ENCODE measurements at places on chromosomes 1 and 21.

- DNase-seq, result no peak
Observed at GRCh38 chr1:159914252-159915018, 10.9 kb downstream of the TAGLN2 start.

DNA sequence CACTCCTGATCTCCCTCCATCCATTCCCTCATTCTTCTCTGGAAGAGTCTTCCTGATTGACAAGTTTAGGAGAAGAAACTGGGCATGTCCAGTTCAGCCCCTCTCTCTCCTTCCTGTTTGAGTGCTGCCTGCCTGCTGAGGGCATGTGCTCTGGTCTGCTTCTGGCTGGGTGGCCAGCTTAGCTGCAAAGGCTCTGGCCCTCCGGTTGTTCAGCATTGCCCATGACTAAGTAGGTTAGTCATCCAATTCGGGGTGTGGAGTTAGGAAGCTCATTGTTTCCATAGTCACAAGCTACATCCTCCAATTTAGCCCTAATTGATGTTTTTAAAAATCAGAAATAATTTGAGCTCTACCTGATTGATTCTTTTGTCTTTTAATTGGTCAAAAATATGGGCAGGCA, 25.6 kb upstream of the PLA2G2E start:
- DNase-seq, result no peak

DNA sequence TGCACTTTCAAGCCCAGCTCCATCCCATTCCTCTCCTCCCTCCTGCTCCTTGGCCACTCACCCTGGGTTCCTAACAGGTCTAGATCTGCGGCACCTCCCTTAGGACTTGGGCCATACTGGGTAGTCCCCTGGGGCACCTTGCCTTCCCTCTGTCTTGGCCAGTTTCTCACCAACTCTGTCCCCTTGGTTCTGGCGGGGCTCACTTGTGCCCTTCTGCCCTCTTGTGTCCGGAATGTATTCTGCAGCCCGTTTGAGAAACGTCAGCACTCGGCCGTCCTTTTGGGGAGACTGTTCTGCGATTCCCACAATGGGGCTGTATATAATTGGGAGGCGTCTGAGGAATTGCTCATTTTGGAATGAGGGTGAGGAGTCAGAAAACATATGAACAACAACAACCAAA, 162.4 kb downstream of the ZSCAN20 start:
- DNase-seq, result peak; percentile 66

DNA sequence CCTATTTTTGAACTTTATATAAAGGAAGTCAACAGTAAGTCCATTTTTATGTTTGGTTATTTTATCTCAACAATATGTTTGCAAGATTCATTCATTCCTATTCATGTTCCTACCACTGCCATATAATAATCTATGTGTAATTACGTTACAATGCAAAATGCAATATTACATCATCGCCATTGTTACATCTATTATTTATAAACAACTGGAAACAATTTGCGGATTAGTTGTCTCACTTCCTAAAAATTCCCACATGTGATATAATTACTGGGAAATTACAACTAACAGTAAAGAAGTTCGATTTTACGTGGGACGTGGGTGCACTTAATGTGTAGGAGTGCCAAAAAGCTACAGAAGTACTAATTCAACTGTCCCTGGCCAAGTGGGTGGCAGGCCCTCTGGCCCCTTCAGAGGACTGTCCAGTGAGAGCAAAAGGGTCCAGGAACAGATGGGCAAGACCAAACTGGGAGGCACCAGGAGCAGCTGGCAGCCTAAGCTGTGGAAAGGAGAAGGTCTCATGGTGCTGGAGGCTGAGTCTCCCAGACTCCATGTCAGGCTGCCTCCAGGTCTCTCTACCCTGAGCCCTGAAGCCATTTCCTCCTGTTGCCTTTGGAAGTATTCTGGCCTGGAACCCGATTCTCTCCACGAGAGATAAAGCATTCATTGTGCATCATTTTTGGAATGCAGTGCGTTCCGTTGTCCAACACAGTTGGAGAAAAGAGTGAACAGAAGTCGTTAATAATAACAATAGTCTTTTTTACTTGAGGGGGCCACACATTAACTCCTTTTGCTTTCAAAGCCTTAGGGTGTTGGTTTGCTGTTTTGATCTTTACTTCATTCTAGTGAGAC, 42.9 kb downstream of the TNNT2 start:
- no peak for DNase-seq

GRCh38 chr1:198102454-198102827, 54.4 kb upstream of the NEK7 start:
- DNase-seq, result no peak

DNA sequence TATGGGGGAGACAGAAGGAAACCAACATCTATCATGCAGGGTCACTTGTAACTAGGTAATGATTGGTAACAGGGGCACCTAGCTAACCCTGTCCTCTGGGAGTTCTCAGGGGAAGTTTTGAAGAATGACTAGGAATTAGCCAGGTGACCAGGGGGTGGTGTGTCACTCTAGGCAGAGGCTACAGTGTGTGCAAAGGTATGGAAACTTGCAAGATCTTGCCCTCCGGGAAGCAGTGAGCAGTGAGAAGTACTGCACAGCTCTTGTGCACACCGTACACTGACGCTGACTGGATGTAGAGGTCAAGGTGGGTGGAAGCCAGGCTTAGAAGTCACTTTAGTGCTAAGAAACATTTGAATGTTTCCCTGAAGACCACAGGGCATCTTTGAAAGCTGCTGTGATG, 62.9 kb upstream of the LMO4 start:
- DNase-seq, result no peak

GRCh38 chr1:5455056-5455455, 537.2 kb downstream of the NPHP4 start:
- DNase-seq, result no peak

DNA sequence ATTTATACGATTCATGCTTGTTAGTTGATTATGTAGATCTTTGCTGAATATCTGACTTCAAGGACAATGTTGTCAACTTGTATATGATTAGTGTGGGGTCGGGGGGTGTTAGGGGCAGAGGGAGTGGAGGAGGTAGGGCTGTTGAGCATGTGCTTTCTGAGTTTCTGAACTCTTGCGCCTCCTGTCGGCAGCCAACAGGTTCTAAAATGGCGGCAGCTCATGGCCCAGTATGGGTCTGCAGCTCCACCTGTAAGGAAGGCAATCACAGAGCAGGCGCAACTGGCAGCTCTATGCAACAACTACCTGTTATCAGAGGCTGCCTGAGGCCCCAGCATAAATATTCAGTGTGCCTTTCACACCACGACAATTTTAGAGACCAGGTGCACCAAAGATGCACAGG, 205.8 kb upstream of the PLXNA2 start:
- no peak for DNase-seq

DNA sequence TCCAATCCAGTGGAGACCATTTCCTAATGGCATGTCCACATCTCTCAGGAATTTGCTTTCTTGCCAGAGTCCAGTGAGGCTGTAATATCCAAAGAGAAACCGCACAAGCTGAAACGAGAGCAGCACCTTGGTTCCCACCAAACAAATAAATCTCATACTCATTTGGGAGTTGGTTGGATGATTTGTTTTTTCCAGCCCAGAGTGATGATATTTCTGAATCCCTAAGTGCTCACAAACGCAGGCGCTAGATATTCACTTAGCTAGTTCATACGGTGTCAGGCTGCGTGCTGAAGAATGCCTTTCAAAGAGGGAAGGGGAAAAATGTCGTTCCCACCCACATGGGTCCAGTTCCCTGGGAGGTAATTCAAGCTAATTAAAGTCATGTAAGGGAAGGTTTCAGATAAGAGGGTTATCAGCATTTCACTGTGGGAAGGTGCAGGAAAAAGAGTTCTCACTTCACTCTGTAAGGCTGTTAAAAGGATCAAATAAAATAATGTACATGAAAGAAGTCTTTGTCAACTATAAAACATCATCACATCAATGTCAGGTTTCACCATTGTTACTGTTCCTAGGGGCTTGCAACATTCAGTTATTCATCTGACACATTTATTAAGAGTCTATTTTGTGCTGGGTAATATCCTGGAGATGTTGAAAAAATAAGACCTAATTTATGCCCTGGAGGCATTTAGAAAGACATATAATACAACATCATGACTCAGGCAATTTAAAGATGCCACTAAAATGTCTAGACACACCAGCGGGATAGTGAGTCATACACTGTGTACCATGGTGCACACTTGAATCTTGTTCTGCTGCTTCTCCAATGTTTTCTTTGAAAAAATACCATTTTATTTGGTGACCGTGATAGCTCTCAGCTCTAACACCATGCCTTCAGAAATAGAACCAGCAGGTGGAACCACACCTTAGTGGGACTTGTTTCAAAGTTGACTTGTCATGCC, 19.3 kb downstream of the DPT start:
- no peak for DNase-seq

GRCh38 chr1:180260541-180260940, 30.5 kb downstream of the LHX4 start:
- no peak for DNase-seq

GRCh38 chr21:29721964-29722363, 217.8 kb downstream of the GRIK1 start:
- no peak for DNase-seq

- no peak for DNase-seq
Observed at GRCh38 chr1:115409094-115410015, 71.3 kb upstream of the NGF start.

GRCh38 chr1:220353229-220354012, 81.2 kb upstream of the RAB3GAP2 start:
- no peak for DNase-seq

- no peak for DNase-seq
Observed at GRCh38 chr21:33470701-33471100, 9.1 kb downstream of the TMEM50B start.

DNA sequence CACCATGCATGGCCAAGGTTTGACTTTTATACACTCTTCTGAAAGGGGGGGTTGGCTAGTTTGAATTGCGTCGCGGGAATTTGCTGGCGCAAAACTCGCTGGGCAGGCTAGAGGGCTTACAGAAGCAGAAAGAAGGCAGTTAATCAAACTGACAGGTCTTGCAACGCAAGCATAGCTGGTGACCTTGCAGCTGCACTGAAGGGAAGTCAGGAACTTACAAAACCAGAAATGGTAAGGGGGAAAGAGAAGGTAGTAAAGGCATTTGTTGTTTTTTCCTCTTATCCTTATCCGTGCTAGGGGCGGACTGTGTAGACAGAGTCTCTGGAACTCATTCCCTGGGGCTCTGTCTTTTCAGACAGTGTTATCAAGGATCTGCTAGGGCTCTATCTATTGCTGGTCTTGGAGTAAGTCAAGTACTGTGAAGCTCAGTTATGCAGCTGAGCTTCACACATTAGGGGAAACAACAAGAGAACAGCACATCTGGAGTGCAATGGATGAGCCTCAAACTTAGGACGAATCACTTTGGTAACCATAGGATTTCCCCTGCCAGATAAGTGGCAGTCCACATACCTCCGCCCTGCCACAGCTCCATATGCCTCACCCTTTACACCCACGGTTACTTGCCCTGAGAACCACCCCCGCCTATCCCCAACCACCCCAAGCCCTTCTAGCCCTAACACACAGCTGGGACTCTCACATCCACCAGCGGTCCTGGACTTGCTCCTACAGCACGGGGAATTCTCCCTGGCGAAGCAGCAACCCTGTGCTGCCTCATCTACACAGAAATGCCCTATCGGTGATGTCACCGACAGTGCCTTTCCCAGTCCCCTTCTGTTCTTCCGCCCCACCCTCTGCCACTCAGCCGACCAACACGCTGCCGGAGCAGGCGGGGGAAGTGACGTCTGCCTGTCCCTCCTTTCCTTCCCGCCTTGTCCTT, 251.4 kb downstream of the FAM72C start:
- DNase-seq, result peak; percentile 24

GRCh38 chr1:202061055-202061454, 50.7 kb downstream of the ELF3 start:
- no peak for DNase-seq

- no peak for DNase-seq
Observed at GRCh38 chr1:229567109-229567868, 8.8 kb upstream of the ABCB10 start.

DNA sequence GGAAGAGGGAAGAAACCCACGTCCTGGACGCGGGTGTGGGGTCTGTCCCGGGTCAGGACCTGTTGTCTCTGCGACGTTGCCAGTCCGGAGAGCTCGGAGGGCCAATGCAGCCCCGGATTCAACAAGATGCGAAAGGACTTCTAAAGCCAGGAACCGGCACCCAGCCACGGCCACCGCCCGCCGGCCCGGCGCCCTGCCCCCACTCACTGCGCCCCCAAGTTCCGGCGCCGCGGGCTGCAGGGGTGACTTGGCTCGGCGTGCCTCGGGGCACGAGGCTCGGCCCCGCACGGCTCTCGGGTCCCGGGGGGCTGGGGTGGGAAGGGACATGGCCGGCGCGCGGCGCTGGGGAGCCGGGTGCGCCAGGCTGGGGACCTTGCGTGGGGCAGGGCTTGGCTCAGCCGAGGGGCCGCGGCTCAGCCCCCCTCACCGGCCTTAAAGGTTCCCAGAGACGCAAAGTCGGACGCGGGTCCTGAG, 51.8 kb upstream of the H6PD start:
- peak; percentile 18 for DNase-seq

DNA sequence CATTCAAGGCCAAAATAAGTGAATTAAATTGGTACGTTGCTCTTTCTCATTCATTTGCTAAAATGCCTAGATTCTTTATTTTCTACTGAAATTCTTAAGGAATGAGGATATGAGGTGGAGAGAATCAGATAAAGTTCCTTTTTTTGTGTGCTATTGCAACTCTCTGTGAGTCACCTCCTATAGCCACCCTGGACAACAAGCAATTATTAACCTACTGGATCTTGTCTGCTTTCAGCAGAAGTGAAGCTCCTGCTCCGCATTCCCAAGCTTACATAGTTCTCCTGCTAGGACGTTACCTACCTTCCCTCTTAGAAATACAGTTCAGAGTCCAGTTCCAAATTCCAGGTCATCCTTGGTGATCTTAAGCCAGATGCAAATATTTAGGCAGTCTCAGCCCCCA, 4.8 kb upstream of the KCNJ6 start:
- no peak for DNase-seq

DNA sequence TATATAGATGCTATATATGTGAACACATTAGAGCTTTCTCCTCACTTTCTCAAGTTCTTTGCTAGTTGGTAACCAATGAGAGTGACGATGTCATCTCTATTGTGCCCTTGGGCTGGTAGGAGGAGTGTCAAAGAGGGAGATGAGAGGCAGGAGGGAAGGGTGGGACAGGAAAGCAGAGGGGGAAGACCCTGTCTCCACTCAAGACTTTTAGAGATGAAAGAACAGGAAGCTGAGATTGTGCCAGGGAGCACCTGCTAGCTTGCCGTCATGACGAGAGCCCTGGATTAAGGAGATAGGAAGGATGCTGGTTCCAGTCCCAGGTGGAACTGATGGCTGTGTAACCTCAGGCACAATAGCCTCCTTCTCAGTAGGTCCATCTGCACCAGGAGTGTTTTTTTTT, 16.7 kb downstream of the CNR2 start:
- no peak for DNase-seq

- no peak for DNase-seq
Observed at GRCh38 chr1:184870319-184870718, 104.0 kb downstream of the NIBAN1 start.

DNA sequence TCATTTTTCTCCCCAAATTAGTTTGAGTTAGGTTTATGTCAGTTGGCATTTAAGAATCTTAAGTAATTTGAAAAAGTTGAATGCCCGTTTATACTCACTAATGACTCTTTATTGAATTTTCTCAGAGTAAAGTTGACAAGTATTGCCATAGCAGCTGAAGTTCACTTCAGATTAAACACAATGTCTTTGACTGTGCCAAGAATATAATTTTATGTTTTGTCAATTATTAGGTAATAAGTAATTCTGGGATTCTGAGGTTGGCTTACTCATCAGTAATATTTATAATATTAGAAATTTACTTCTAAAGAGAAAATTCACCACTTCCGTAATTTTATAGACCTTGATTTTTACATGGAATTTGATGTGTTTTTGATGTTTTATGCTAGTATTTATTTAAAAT, 369.3 kb upstream of the TMPRSS15 start:
- DNase-seq, result no peak

- no peak for DNase-seq
Observed at GRCh38 chr1:40394491-40395172, 21.1 kb downstream of the SMAP2 start.
